ENCODE measurements at places on chromosomes 4 and X.

- no peak overlapping the region for H3K4me3 ChIP-seq
- DNase-seq, result no peak
- H3K36me3 ChIP-seq, result no peaks in the 10 kb centered on the region
- no peaks in the 10 kb centered on the region for H3K4me1 ChIP-seq
- H3K27ac ChIP-seq, result no peak overlapping the region
These were observed 28.0 kb upstream of the AMOT start for GRCh38 chrX:112868586-112868985.

DNA sequence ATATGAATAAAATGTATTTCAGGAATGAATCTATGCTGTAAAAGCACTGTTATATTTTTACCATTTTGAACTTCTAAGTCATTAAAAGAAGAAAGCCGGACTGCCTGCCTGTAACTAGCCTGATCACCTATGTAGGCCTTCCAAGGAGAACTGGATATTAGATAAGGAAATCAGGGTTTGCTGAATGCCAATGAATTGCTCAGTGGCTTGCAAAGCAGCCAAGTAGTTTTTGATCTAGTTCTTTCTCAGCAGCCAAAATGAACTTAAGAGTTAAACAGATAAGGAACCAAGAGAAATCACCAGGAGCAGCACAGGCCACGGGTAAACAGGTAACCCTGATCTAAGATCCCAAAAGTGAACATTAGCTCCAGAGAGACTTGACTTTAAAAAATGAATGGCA, 3.3 kb downstream of the ANXA5 start:
- peaks cover 4% of the 10 kb centered on the region for H3K4me1 ChIP-seq
- no peak overlapping the region for H3K4me3 ChIP-seq
- peaks cover 5% of the 10 kb centered on the region for H3K36me3 ChIP-seq
- no peak overlapping the region for H3K27ac ChIP-seq
- no peaks in the 10 kb centered on the region for H3K27me3 ChIP-seq
- DNase-seq, result no peak

- H3K36me3 ChIP-seq, result no peaks in the 10 kb centered on the region
- no peak for DNase-seq
- H3K4me1 ChIP-seq, result no peaks in the 10 kb centered on the region
- no peaks in the 10 kb centered on the region for H3K27me3 ChIP-seq
These were observed 62.3 kb upstream of the HHIP start for GRCh38 chr4:144583658-144584057.

- H3K36me3 ChIP-seq, result no peaks in the 10 kb centered on the region
- DNase-seq, result no peak
- no peaks in the 10 kb centered on the region for H3K4me1 ChIP-seq
- H3K27me3 ChIP-seq, result no peaks in the 10 kb centered on the region
- H3K4me3 ChIP-seq, result no peak overlapping the region
These were observed 179.8 kb downstream of the SPCS3 start for GRCh38 chr4:176499518-176499917.

DNA sequence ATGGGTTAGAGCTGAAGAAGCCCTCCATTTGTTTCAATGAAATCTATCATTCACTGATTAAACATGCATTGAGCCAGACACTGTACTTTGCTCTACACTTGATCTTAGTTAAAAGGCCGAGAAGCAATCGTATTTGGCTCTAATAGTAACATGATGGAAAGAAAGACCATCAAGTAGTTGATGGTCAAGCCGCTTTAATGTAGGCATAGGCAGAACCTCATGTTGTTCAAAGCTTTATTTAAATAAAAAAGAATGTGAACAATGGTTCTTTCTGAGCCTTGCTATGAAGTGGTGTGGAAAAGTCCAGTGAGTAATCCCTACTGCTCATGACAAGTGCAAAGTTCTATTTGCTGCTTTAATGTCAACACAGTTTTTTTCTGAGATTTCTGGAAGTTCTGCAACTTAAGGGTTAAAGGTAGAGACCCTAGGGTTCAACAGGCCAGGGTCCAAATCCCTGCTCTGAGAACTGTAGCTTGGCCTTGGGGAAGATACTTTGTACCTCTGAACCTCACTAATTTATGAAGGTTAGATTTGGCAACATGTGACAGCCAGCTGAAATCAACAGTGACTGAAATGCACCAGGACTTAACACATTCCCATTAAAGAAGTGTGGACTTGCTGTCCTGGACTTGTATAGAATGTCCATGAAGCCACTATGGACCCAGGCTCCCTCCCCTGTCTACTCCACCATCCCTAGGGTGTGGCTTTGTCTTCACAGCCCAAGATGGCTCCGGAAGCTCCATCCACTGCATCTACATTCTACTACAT, 17.9 kb upstream of the LAP3 start:
- no peak overlapping the region for H3K27ac ChIP-seq
- no peak overlapping the region for H3K4me3 ChIP-seq
- no peak for DNase-seq
- no peaks in the 10 kb centered on the region for H3K27me3 ChIP-seq
- no peaks in the 10 kb centered on the region for H3K36me3 ChIP-seq

DNA sequence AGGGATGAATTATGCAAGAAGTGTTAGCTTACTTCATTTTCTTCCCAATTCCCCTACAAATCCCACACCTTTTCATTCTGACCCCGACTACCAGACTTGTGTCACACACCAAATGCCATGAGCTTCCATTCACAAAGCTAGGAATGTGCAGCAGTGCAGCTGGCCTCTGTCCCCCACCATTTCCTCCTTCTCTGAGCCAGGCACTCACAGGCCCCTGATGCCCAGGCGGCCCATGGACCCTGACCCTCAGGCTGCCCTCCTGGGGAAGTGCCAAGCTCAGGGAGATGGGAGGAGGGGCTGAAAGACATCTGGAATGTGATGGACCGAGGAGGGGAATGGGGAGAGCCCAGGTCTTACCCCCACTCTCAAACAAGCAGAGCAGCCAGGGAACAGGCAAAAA, 67.0 kb upstream of the BCOR start:
- H3K27ac ChIP-seq, result no peak overlapping the region
- H3K4me1 ChIP-seq, result no peaks in the 10 kb centered on the region
- H3K36me3 ChIP-seq, result no peaks in the 10 kb centered on the region
- no peaks in the 10 kb centered on the region for H3K27me3 ChIP-seq

DNA sequence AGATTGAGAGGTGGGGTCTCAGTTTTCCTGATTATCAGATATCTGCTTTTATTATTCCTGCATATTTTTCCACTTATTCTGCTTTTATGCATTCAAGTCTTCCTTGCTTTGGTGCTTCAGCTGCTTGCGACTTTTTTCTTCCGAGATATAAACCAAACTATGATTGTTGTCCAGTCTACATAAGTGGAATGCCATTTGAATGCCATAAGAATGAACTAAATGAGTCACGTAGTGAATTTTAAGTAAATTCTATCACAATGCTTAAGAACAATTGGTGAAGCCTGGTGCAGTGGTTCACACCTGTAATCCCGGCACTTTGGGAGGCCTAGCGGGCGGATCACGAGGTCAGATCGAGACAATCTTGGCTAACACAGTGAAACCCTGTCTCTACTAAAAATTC, 189.1 kb downstream of the PCDH18 start:
- H3K4me3 ChIP-seq, result no peak overlapping the region
- no peak overlapping the region for H3K27ac ChIP-seq
- no peaks in the 10 kb centered on the region for H3K27me3 ChIP-seq
- no peaks in the 10 kb centered on the region for H3K4me1 ChIP-seq
- no peak for DNase-seq
- H3K36me3 ChIP-seq, result no peaks in the 10 kb centered on the region

- H3K27me3 ChIP-seq, result no peaks in the 10 kb centered on the region
- H3K4me3 ChIP-seq, result no peak overlapping the region
- H3K27ac ChIP-seq, result no peak overlapping the region
- H3K36me3 ChIP-seq, result no peaks in the 10 kb centered on the region
These were observed 111.2 kb upstream of the ZNF827 start for GRCh38 chr4:146049802-146050201.

GRCh38 chr4:17068891-17069290, 170.4 kb upstream of the LDB2 start:
- no peaks in the 10 kb centered on the region for H3K4me1 ChIP-seq
- DNase-seq, result no peak

DNA sequence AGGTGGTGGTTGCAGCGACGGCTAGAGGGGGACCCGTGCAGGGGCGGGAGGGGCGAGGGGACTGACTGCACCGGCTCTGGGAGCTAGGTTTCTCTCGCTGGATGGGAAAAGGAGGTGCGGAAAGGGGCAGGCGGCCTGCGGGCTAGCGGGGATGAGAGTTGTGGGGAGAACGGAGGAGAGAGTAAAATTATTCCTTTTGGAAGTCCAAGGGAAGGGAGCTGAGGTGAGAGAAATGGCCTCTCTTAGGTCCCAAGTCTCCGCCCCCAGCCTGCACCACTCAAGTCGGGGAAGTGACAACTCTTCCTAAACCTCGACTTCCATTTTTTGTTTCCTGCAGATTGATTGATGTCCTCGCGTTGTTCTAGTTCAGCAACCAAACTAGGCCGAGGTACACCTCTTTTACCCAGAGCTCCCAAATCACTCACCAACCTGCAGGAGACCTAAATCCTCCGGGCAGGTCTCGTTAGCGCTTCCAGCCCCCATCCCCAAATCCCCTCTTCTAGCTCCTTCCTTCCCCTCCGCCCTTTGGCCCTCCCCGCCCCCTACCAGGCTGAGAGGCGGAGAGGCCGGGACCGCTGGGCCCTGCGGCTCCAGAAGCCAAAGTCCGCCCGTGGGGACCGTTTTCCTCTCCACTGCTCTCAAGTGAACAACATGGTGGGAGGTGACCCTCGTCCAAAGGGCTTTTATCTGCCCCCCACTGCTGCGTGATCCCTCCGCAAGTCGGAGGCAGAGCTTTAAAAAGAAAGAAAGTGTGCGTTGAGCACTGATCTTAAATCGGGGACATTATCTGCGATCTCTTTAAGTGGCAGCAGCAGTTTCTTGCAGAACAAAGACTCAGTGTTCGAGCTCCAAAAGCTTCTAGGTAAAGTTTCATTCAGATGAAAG, 7.3 kb downstream of the PITX2 start:
- peaks cover 46% of the 10 kb centered on the region for H3K27me3 ChIP-seq
- no peak overlapping the region for H3K27ac ChIP-seq
- H3K4me3 ChIP-seq, result no peak overlapping the region

- H3K36me3 ChIP-seq, result no peaks in the 10 kb centered on the region
- no peak overlapping the region for H3K4me3 ChIP-seq
- no peak overlapping the region for H3K27ac ChIP-seq
- H3K27me3 ChIP-seq, result no peaks in the 10 kb centered on the region
- DNase-seq, result no peak
- no peaks in the 10 kb centered on the region for H3K4me1 ChIP-seq
These were observed 58.7 kb downstream of the RASGEF1B start for GRCh38 chr4:81412946-81413495.

DNA sequence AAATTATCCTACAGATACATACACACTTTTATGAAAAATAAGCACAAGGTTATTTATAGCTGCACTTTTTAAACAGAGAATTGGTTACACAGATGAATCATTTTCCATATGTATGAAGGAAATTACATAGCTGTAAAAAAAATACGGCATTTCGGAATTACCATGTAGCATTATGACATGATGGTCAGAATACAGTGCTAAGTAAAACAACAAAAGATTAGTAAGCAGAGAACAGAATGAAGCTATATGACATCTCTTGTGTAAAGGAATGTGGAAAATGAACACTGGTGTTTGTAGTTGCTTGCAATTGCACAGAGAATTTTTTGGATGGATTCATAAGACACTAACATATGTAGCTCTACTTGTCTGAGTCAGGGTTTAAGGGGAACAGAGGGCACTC, 1222.0 kb upstream of the PRKX start:
- DNase-seq, result no peak
- no peak overlapping the region for H3K4me3 ChIP-seq
- no peak overlapping the region for H3K27ac ChIP-seq
- H3K27me3 ChIP-seq, result no peaks in the 10 kb centered on the region

DNA sequence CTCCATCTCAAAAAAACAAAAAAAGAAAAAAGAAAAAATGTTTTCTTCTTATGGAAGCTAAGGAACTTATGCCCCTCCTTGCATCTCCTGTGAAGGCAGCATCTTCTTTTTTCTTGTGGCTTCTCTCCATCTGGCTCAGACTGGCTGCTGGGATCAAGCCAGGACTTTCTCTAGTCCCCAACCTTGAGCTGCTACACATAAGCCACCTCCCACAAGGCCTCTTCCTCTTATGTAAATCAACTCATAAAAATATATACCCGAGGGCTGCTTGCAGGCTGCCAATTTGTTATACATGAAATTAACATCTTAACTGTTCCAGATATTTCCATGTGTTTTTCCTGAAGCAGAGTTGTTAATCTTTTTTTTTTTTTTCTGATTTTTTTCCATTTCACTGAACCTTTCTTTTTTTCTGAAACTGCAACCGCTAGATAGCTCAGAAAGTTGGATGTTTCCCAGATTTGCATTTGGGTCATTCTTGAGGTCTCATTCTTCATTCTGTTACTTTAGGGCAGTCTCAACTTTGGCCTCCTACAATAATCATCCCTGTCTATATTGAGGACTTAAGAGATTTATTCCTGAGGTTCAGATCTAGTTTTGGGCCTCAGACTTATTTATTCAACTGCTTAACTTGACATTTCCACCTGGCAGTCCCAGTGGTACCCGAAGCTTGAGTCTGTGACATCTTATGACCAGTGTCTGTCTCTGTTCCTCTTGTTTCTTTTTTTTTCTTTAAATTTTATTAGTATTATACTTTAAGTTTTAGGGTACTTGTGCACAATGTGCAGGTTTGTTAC, 10.3 kb downstream of the SNX25 start:
- no peak for DNase-seq
- no peaks in the 10 kb centered on the region for H3K4me1 ChIP-seq
- no peaks in the 10 kb centered on the region for H3K27me3 ChIP-seq
- H3K36me3 ChIP-seq, result no peaks in the 10 kb centered on the region

DNA sequence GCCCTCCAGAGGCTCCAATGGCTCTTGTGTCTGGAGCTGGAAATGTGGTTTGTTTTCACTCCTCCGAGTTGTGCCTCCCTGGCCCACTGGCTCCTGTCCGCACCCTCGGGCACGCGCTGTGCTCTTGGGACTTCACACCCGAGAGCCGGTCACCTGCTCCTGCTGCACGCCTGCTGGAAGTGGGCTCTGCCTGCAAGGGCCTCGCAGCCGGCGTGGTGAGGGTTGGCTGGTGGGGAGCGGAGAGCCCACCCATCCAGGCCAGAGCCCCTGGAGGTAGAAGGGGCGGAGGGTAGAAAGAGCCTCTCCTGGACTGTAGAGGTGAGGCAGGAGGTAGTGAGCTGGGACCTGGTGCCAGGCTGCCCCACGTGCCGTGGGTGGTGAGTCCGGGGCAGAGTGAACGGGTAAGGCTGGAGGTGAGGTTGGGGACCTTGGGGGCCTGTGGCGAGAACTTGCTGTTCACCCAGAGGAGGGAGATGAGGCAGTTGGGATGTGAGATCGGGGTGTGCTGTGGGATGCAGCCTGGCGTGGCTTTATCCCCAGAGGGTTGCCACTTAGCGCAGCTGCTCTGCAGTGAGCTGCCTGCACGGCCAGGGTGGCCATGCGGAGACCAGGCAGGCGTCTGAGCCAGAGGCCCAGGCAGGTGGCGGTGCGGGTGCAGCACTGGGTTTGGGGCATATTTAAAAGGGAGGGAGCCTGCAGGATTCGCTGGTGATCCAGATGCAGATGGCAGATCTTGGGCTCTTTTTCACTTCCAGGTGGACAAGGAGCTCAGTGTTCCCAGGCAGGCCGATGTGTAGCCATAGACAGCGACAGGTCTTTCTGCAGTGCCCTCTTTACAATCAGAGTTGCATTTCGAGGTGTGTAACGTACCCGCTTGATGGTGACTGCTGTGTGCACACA, 48.8 kb downstream of the PCGF3 start:
- no peaks in the 10 kb centered on the region for H3K4me1 ChIP-seq
- no peak overlapping the region for H3K27ac ChIP-seq
- no peak overlapping the region for H3K4me3 ChIP-seq
- peaks cover 16% of the 10 kb centered on the region for H3K36me3 ChIP-seq
- no peak for DNase-seq
- H3K27me3 ChIP-seq, result no peaks in the 10 kb centered on the region

GRCh38 chrX:16433021-16433420, 216.9 kb upstream of the S100G start:
- H3K27ac ChIP-seq, result no peak overlapping the region
- peak; percentile 39 for DNase-seq
- H3K4me3 ChIP-seq, result no peak overlapping the region
- H3K4me1 ChIP-seq, result peaks cover 15% of the 10 kb centered on the region
